GM19239 (cell line): ENCODE measurements at places on chromosomes 13 and 19.

DNA sequence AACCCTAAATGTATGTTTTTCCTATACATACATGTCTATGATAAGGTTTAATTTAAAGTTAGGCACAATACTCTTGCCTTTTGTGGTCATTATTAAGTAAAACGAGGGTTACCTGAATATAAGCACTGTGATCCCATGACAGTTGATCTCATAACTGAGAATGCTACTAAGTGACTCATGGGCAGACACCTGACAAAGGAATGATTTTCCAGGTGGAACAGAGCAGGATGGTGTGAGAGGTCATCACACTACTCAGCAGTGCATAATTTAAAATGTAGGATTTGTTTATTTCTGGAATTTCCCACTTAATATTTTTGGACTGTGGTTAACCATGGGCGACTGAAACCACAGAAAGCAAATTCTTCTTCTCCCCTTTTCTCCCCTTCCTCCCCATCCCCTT is 178.9 kb downstream of the UGGT2 start:
- DNase-seq, result no peak

GRCh38 chr13:76245920-76246319 is 609.8 kb downstream of the LMO7 start:
- DNase-seq, result no peak

- DNase-seq, result no peak
These were observed 145.0 kb downstream of the TNFRSF19 start for GRCh38 chr13:23715092-23715761.

DNA sequence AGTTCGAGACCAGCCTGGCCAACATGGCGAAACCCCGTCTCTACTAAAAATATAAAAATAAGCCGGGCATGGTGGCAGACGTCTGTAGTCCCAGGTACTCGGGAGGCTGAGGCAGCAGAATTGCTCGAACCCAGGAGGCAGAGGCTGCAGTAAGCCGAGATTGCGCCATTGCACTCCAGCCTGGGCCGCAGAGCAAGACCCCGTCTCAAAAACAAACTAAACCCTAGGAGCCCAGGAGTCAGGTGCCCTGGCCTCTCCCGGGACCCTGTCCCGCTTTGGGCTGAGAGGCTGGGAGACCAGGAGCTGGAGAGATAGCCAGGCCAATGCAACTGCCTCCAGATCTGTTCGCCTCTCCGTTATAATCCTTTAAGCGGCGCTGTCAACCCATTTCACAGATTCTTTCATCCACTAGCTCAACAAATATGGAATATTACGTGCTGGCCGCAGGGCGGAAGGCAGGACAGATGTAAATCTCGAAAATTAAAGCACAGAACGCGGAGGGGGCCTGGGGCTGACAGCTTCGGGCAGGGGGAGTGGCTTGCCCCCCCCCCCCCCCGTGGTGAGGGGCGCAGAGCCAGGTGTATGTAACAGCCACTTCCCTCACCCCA is 5.3 kb upstream of the MYBPC2 start:
- DNase-seq, result no peak

DNA sequence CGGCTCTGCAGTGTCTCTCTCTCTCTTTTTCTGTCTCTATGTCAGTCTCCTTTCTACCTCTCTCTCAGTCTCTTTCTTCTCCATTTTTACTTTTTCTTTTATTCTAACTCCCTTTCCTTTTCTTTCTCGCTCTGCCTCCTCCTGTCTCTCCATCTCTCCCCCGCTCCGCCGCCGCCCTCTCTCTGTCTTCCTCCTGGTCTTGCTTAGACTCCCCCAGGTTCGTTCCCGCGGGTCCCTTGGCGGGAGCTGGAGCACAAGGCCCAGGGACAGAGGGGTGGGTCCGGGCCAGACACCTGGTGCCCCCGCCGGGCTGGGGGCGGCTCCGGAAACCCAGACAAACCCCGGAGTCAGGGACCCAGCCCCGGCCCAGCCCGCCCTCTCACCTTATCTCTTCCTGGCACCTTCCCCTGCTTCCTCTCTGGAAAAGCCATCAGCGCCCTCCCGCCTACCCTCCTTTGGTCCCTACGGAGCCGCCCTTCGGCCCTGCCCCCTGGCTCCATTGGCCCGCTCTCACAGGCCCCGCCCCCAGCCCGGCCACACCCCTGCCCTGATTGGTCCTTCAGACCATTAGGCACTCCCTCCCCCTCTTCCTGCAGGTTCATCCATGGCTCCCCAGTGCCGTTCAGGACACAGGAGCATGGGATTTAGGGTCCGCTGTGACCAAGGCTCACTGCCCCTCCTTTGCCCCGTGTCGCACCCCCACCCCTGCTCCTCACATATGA is 15.4 kb upstream of the NOP53 start:
- no peak for DNase-seq

DNA sequence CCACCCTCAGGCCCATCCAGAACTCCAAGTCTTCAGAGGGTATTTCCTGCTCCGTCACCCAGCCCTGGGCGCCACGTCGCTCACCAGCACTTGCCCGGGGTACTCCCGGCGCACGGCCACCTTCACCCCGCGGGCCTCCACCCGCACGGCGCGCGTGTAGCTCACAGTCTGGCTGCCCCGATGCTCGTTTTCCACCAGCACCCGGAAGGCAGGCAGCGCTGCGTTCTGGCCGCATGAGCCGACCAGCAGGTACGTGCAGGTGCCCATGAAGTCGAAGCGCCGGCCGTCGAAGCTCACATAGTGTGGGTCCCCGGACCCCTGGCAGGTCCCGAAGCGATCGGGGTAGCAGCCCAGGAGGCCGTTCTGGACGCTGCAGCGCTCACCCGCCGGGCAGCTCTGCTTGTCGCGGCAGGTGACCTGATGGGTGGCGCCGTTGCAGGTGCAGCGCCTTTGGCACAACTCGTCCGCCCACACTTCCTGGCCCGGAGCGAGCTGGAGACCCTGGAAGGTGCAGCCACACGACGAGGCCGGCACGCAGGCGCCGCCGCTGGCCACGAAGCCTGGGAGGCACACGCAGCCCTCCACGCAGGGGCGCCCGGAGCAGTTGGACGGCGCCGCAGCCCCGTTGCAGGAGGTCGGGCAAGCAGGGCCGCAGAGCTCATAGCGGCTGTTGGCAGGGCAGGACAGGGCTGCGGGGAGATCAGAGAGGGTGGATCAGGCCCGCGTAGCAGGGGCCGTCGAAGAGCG is 19.2 kb downstream of the FCGBP start:
- no peak for DNase-seq

DNA sequence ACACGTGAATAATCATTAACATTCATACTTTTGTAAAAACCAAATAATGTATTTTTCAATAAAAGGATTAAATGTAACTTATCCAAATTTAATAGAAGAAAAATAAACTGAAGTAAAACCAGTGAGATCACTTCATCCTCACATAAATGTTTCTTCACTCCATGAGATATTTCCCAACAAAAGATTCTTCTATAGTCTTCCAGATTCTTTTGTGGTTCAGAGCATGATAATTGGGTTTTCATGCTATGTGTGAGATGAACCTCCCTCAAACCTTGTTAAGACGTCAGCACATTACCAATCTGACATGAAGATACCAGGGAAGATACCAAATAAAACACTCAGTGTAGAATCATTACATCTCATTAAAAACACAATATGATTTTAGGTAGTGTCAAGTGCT is 62.9 kb upstream of the OXGR1 start:
- DNase-seq, result no peak

GRCh38 chr13:41590122-41590521 is 132.8 kb downstream of the RGCC start:
- DNase-seq, result no peak

DNA sequence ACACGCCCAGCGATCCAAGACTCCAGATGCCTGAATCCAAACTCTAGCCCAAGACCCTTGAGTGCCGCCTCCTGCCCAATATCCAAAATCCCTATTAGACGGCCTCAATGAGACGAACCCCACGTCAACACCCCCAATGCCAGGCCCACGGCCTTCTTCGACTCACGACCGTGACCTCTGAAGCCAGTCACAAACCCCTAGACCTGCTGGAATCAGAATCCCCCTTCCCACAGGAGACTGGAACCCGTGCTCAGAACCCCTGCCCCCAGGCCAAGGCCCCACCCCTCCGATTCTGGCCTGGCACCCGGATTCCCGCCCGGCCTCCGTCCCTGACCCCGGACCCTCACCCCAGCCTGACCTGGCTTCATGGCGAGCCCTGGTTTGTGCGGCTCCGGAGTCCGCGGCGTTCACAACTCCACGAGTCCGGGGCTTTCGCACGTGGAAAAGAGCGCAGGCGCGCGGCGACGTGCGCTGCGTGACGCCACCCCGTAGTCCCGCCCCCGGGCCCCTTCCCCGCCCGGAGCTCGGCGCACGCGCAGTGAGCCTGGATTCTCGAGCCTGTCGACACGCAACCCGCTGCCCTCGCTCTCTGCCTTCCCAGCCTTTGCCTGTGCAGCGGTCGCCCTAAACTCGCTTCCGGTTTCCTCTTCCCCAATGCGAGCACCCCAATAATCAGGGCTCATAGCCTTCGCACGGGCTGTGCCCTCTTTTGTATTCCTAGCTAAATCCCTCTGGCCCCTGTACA is at the start of gene FBL:
FBL (minus strand) TSS at position 447 of the 745 bp plus-strand sequence; CDS start at position 368, 79 bp downstream.
- peak; percentile 92 for DNase-seq

GRCh38 chr13:47017476-47017875 is 120.6 kb upstream of the HTR2A start:
- no peak for DNase-seq

GRCh38 chr13:40315416-40316064 is 350.9 kb downstream of the FOXO1 start:
- DNase-seq, result no peak

GRCh38 chr13:51971520-51972426 is 39.5 kb downstream of the ATP7B start:
- no peak for DNase-seq

- DNase-seq, result no peak
These were observed 1.1 kb upstream of the ZNF627 start for GRCh38 chr19:11596156-11596555.

- DNase-seq, result no peak
These were observed 10.0 kb upstream of the OR1M1 start for GRCh38 chr19:9076901-9077300.

- no peak for DNase-seq
These were observed 54.9 kb upstream of the RANBP3 start for GRCh38 chr19:6032827-6033226.

DNA sequence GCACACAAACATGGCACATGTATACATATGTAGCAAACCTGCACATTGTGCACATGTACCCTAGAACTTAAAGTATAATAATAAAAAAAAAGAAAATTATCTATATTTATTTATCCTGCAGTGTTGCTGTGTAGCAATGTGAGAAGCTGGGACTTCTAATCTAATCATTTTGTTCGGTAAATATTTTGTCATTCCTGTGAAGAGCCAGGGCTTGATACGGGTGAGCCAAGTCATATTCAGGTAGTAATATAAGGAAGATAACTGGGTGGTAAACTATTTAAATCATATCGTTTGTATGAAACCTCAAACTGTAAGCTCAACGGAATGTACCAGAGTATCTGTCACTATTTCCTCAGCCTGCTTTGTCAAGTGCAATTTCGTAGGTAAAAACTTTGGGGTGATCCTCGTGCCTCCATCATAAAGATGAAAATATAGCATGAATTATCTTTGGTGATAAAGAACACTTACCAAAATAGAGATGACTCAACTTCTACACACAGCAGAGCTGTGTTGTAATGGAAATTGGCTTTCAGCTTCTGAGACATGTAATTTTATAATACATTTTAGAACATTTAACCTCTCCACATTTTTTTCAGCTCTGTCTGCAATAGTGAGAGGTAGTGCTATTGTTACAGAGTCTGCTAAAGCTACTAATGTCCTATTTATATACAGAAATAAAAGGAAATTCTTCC is 92.9 kb downstream of the PCDH9 start:
- no peak for DNase-seq

- DNase-seq, result peak; percentile 100
These were observed at the start of gene ARRDC2 for GRCh38 chr19:18007917-18008673. TSS of gene ARRDC2 (plus strand) at chr19:18008170. CDS start at chr19:18008311, 141 bp downstream.

GRCh38 chr13:99442273-99442895 is 58.9 kb upstream of the TM9SF2 start:
- no peak for DNase-seq
